ENCODE measurements at places on chromosomes 5 and 9.

DNA sequence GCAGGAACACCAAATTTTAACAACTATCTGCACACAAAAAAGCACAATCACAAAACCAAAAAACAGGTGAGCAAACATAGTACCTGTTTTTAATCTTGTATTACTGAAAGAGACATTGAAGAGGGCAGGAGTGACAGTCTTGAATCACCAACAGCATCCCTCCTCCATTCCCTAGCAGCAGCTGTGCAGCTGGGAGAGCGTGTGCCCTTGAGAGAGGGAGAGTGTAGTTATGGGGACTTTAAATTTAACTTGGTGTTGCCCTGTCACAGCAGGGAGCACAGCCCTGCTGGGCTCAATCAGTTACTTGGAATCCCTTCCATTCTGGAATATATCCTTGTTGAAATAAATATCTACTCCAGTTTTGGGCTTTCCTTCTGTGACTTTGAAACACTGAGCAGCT is 1938.7 kb upstream of the NUDT12 start:
- DNase-seq, result no peak

GRCh38 chr9:86843206-86843605 is 104.1 kb downstream of the GAS1 start:
- DNase-seq, result no peak

DNA sequence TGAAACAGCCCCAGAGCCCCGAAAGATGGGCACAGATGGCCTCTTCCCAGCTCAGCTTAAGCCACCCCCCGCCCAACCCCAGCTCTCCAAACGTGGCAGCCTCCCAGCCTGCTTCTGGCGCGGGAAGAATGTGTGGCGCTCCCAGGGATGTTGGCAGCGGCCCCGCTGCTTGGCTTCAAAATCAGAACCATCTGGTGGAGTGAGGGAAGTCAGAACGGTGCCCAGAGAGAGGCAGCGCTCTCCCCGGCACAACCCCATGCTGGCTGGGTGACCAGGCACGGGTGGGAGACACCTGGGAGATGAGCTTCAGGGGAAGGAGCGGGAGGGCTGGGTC is 72.7 kb upstream of the ORM1 start:
- DNase-seq, result no peak

GRCh38 chr9:69548681-69549080 is 123.5 kb downstream of the APBA1 start:
- DNase-seq, result no peak

- no peak for DNase-seq
Observed at GRCh38 chr9:38359297-38359653, 33.2 kb upstream of the ALDH1B1 start.
